ENCODE measurements at places on chromosomes 6 and 20.

- DNase-seq: no peak
Observed at GRCh38 chr20:51529081-51529681, 13.3 kb downstream of the NFATC2 start.

- DNase-seq: peak; percentile 97
Observed at GRCh38 chr20:50292591-50293283, 102.1 kb downstream of the CEBPB start.

DNA sequence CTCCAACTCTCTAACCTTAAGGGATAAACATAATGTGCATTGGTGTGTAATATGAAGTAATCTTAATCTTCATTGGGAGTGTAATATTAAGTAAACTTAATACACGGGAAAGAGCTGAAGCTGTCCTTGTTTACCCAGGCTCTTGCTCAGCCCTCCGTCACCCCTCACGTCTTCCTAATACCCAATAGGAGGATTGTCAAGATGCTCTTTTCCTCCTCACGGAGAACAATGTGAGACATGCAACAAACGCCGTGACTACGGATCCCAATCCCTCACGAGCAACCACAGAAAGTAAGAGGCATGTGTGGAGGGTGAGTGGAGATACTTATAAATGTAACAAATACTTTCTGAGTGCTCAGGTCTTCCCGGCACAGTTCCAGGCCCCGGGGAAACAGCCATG, 11.0 kb downstream of the KIF16B start:
- no peak for DNase-seq

DNA sequence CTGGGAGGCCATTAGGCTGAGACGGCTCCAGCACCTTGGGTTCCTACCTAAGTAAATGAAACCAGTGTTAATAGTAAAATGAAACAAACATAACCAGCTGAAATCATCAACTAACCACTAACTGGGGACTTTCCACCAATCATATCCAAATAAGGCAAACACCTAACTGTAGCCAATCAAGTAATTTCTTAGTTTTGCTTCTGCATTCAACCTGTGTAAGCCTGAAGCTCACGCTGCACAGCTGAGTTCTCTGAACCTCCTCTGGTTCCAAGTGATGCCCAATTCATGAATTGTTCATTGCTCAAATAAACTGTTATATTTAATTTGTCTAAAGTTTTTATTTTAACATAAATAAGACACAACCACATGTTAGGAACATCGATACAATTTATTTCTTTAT, 22.5 kb downstream of the KLHL32 start:
- no peak for DNase-seq

GRCh38 chr6:16184129-16184528, 54.3 kb upstream of the GMPR start:
- no peak for DNase-seq

- DNase-seq: peak; percentile 39
Observed at GRCh38 chr20:49397525-49397924, 84.9 kb downstream of the KCNB1 start.

DNA sequence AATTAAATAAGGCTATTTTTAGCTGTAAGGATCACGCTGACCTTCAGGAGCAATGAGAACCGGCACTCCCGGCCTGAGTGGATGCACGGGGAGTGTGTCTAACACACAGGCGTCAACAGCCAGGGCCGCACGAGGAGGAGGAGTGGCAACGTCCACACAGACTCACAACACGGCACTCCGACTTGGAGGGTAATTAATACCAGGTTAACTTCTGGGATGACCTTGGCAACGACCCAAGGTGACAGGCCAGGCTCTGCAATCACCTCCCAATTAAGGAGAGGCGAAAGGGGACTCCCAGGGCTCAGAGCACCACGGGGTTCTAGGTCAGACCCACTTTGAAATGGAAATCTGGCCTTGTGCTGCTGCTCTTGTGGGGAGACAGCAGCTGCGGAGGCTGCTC, 84.0 kb downstream of the RAMACL start:
- DNase-seq: no peak

DNA sequence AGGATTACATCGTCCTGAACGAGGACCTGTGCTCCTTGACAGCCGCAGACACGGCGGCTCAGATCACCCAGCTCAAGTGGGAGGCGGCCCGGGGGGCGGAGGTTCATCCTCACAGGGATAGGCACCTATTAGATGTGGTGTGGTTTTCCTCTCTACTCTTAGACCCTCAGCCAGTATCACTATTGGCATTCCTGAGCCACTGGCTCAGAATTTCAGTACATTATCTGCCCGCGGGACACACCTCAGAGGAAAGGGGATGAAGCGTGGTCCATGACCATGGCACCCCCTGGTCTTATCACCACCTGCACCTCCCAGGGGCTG, 34.6 kb upstream of the HLA-G start:
- no peak for DNase-seq

GRCh38 chr6:138476116-138476515, 23.2 kb downstream of the NHSL1 start:
- no peak for DNase-seq

GRCh38 chr6:162711376-162711775, 16.2 kb downstream of the PRKN start:
- no peak for DNase-seq

DNA sequence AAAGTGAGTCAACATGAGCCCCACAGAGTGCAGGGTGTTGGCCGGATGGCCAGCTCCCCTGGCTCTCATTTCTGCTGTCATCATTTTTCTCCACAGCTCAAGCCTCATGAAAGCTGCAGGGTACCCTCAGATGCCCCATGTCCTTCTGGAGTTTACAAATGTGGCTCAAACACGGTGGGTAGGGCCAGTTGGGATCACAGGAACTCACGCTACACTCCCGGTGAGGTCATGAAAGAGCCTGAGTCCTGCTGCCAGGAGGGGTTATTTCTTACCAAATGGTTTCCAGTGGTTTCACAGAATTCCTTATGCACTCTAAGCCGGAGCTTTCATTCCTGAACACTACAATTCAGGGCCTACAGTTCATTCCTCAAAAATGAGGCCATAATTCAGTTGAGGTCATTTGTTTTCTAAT, 78.7 kb downstream of the TMEM170B start:
- DNase-seq: peak; percentile 67

- DNase-seq: no peak
Observed at GRCh38 chr6:25642667-25643328, 9.2 kb upstream of the SCGN start.

DNA sequence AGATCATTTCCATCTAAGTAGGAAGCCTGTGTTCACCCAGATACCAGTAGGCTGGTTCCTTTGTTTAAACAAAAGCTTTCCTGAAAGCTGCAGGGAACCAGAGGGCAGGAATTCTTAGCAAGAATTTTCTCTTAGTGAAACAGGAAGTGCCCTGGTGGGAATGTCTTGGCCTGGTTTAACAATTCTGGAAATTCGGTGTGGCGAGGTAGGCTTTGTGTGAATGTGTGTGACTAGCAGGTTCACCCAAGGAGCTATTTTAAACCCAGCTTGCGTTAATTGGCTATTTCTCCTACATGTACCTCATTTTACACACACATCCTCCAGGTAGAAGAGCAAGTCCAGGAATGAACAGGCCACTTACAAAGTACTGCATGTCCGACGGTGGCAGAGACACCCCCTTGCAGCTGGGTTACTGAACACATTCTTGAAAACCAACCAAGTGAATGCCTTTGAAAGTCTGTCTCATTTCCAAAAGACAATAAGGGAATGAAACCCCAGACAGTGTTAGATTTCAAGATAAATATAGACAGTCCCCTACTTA, 64.6 kb downstream of the GFOD1 start:
- no peak for DNase-seq

DNA sequence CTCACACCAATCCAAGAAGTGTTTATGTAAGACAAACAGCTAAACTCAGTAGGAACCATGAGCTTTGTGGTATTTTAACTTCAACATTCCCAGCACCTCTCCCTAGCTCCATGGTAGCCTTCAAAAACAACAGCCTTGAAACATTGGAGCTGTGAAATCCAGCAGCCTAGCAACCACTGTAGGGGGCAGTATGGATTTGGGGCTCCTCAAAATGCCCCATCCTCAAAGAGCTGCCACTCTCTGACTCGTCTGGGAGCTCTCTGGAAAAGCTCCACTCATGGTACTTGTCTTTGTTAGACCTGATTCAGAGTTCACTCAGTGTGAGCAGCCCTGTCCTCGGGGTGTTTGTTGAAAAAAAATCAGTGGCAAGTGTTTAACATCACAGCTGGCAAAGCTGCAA, 82.9 kb downstream of the KIF6 start:
- no peak for DNase-seq

GRCh38 chr6:39223555-39223954, 5.7 kb downstream of the KCNK5 start:
- DNase-seq: no peak

- DNase-seq: no peak
Observed at GRCh38 chr6:55578537-55579363, at the start of gene HMGCLL1. Gene HMGCLL1 (minus strand): TSS chr6:55579192. CDS start chr6:55579055, 137 bp downstream.

GRCh38 chr6:13517116-13517515, 29.7 kb upstream of the GFOD1 start:
- DNase-seq: no peak

- no peak for DNase-seq
Observed at GRCh38 chr6:39923394-39923793, 10.9 kb downstream of the MOCS1 start.

- DNase-seq: no peak
Observed at GRCh38 chr6:71531006-71531405, 242.4 kb downstream of the OGFRL1 start.

GRCh38 chr6:8934318-8934717, 499.0 kb upstream of the SLC35B3 start:
- DNase-seq: no peak

DNA sequence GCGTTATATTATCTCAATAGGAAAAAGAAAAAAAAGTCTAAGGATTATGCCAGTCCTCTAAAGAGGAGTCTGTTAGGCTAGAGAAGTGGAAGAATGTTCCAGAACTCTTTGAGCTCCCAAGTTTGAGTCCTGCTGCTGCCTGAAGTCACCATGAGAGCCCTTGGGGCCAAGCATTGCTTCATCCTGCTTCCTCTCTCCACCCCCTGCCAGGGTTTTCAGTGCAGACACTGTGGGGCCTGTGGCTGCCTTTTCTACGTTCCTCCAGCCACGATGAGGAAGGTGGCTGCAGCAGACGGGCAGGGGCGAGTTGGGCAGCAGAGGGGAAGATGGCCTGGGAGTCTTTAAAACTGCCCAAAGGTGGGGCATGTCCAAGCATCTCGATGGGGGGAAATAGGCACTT, 214.4 kb upstream of the KCNG1 start:
- no peak for DNase-seq

- DNase-seq: no peak
Observed at GRCh38 chr6:158262755-158263154, 49.5 kb upstream of the TULP4 start.

DNA sequence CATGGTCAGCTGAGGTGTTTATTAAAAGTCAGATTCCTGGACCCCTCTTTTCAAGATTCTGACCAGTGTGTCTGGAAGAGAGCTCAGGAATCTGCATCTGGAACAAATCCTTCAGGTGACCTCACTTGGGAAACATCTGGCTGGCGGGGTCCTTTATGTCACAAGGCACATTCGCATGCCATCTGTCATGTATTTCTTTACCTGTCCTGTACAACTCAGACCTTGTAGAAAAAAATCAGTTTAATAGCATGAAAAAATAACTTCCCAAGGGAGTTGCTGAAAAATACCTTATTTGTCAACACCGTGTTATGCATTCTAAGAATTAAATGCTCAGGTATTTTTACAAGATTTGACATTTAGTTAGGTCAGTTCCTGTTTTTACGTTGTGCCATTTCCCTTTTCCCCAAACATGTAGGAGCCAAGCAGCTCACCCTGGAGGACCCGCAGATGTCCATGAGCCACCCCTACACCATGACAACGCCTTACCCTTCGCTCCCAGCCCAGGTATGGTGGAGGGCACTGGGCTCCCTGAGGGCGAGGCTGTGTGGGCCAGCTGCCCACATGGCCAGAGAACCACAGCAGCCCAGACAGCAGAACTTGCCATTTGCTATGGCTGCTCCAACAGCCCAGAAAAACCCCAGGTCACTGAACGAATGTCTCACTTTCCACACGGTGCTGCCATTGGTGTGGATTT, 4.0 kb downstream of the IRF4 start:
- DNase-seq: no peak

- DNase-seq: no peak
Observed at GRCh38 chr20:34074101-34074760, 37.8 kb downstream of the EIF2S2 start.

GRCh38 chr6:44131892-44132291, 4.5 kb downstream of the TMEM63B start:
- no peak for DNase-seq

DNA sequence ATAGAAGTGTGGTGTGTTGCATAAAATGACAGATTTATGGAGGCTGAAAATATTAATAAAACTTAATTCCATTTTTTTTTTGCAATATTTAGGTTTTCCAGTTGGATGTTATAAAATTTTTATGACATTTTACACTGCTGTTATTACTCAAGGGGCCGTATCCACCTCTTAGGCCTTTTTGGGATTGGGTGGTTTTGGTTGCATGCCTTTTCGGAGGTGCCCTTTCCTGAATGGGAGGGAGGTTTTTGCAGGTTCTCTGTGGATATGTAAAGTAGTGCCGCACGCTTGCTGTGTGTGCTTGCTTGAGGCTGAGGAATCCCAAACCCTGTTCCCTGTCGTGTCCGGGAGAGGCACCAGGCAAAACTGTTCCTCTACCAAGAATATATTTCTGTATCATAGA, 6.8 kb downstream of the ARID1B start:
- DNase-seq: no peak

DNA sequence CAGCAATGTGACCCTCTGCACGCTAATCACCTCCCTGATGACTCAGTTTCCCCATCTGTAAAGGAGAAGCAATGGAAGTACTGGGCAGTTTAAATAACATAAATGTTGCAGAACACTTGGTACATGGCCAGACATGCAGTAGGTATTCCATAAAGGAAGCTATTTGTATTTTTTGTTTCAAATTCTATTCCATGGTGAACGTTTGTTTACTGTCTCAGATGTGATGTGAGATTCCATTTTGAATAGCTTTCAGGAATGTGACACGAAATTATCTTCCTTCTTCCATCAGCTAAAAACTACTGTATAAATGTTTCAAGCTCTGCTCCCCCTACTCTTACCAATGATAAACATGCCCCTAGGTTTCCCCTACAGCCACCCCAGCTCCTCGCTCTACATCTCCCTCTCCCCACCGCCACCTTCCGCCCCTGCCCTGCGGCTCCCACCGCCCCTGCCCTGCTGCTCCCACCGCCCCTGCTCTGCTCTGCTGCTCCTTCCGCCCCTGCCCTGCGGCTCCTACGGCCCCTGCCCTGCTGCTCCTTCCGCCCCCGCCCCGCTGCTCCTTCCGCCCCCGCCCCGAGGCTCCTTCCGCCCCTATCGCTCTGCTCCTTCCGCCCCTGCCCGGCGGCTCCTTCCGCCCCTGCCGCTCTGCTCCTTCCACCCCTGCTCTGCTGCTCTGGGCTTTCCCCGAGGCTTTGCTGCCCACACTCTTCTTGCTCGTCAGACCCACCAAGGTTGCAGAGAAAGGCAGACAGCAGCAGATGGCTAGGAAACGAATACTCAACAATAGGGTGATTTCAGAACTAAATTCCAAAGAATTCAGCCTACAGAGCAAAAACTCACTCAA, 78.9 kb downstream of the THBS2 start:
- DNase-seq: no peak

GRCh38 chr6:95203153-95203754, 374.1 kb upstream of the MANEA start:
- DNase-seq: no peak

Measured in RCC 7860 (cell line).